GM13977 (cell line): ENCODE measurements at places on chromosomes 3 and 15.
A peak's percentile ranks its signal among the peaks of the same experiment; 100 is the strongest.

DNA sequence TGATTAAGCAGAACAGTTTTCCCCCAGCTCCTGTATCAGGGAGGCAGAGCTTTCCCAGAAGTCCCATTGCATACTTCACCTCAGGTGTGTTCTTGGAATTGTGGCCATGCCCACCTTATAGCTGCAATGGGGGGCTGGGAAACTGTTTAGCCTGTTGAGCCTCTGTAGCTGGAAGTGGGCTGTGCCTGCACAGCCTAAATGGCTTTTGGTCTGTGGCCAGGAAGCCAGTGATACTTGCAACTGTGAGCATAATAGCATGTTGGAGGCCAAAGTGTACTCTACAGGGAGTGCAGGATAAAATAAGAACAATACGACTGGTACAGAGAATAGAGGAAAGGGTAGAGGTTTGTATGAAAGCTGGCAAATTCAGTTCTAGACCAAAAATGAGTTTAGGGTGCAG lies 248.5 kb downstream of the PTPRG start:
- no peak for DNase-seq

DNA sequence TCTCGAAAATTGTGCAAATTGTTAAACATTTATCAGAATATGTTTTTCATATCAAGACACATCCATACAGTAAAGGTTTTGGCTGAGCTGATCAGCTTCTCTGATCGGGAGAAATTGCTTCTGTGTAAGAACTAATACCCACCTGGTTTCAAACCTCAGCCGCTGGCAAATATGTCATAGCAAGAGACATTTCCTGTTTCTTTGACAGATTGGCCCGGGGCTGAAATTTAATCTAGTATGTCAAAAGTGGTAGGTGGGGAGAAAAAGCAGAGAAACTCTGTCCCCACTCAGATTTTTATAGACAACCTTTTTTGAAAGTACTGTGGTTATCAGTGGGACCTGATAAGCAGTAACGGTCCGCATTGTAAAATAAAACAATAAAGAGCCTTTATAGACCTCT lies 88.8 kb upstream of the SLC24A5 start:
- DNase-seq: no peak

DNA sequence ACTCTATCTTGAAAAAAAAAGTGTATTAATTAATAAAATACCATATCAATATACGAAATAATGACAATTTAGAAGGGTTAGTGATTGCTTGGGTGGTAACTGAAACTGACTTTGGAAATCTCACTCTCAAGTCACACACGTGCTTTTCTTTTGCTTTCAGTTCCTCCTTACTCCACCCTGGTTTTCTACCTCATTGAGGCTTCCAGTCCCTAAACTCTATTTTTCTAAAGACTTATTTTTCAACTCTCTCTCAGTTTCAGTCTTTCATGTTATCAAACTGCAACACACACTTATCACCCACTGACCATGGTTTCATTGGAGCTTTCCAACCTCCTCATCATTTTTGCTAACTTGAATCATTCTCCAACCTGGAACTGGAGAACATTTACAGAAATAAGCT lies 23.5 kb downstream of the IL12A start:
- DNase-seq: peak; percentile 60

- no peak for DNase-seq
These were observed 1.0 kb upstream of the KLF15 start for GRCh38 chr3:126358038-126358815.

DNA sequence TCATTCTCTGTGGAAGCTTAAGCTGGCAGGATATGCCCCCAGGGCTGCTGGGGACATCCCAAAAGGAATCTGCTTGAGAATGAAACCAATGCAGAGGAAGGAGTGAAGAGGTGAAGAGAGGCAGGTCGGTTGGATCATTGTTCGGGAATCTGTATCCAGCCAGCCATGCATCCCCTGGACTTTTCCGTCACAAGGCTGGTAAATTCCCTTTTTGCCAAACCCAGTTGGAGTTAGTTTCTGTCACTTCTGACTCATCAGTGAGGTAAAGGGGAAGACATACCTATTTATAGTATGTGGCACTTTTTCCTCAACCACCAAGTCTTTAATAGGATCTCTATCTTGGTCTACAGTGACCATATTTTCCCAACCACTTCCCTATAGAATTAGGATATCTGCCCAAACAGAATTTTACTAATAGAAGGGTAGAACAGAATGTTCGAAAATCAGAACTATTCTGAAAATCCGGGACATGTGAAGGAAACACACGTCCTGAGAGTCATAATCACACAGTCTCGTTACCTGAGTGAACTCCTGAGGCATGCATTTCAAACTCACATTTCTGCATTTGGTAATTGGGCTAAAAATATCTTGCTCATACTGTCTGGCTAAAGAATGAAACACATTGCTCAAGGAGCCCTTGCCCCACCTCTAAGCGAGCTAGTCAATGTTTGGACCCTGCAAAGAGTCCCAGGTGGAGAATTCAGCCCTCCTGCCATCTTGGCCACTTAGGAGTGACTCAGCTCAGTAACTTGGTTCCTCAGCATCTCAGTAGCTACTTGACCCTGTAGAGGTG lies 289.7 kb upstream of the ADAMTS9 start:
- no peak for DNase-seq

- no peak for DNase-seq
These were observed 25.6 kb downstream of the PRR23E start for GRCh38 chr3:127218454-127218922.

- peak; percentile 49 for DNase-seq
These were observed 452 bp upstream of the SV2B start for GRCh38 chr15:91099616-91099994.

DNA sequence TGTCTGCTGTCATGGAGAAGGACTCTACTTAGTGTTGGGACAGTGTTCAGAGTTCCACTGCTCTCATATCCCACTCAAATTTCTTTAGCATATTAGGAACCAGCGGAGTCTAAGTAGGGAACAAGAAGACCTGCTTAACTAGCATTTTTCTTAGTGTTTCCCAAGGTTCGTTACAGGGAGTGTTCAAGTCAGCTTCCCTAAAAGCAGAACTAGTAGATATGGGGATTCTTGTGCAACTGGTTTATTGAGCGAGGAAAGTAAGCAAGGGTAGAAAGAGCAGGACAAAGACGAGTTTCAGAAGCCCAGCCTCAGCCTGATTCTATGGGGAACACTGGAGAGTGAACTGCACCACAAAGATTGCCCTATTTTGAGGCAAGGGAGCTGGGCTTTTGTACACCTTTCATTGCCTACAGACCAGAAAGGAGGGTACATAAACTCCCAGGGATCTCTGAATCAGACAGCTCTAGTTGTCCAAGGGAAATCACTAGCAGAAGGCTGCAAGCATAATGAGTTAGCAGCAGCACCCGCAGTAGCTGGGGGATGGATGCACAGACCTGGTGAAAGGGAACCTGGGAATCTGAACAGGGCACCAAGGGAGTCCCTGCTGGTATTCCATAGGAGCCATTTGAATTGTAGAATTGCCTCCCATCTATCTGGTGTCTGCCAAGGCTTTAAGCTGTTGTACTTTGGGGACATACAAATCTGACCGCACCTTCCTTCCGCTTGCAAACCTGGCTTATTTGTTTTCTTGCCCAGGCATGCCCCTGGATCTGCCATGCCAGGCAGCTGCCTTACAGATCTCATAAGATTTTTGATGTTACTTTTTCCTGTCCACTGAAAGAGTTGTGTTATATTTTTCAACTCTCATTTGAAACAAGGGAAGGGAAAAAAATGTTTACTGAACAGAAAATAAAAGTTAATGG lies 15.1 kb downstream of the CMTM7 start:
- no peak for DNase-seq

DNA sequence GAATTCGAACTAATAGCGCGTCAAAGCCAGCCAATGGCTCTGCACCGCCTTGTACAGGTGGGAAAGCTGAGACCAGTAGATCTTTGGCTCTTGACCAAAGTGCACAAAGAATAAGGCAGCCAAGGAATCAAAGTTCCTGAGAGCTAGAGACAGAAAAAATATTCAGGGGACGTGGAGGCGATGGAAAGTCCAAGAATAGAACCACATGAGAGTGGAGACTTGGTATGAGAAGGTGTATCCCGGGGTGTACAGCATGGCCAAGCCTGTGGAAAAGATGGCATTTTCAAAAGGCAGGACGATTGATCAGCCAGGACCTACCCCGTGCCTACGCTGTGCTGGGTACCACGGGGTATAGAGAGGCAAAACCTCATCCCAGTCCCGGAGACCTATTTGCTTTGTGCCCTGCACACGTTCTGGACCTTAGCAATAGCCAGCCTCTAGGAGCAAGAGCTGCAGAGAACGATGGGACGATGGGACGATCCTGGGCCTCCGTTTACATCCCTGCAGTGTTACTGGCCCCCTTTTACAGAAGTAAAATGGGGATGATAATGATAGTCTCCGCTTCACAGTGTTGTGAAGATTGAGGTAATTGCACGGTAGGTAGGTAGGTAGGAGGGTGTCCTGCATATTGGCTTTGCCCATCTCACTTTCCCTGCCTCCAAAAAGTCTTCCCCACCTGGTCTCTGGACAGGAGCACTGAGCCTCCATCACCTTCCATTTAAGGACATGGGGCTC lies 583 bp upstream of the RBSN start:
- peak; percentile 21 for DNase-seq

GRCh38 chr15:33191591-33191990 lies 2.9 kb downstream of the FMN1 start:
- no peak for DNase-seq

DNA sequence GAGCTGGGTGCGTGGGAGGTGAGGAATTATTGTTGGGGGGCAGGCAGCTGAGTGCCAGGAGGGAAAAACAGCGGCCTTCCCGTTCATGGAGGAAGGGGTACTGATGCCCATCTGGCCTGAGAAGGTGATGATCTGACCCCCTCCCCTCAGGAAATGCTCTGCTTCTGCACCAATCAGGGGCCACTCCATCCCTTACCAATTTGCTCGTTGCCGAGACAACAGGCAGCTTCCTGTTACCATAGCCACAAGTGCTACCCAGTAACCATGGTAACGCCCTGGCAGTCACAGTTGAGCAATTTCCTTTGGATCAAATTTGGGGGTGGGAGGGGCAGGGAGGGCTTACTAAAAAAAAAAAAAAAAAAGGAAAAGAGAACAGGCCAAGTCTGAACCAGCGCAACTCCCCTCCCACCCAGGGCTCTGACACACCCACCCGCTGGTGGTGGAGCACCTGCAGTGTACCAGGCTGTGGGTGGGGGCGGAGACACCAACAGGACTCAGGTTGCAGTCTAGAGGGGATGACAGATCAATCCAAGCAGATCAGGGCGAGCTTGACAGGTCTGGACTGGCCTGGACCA lies 13.7 kb downstream of the CELF6 start:
- no peak for DNase-seq

- DNase-seq: no peak
These were observed 93.8 kb upstream of the RASGRP1 start for GRCh38 chr15:38658431-38658830.

GRCh38 chr15:43939070-43939469 lies 112.3 kb downstream of the WDR76 start:
- peak; percentile 27 for DNase-seq
